IMR-90 (cell line): ENCODE measurements at places on chromosomes 6 and 20. TPM values are rescaled to one million over a fixed set of nuclear protein-coding genes. Genes with fewer than 3 reads are reported as not detected.

Gene TTLL9
- not detected in 2 replicates for polyA plus RNA-seq

Gene PRIM2
- polyA plus RNA-seq, result 7.7 and 11.8 TPM in 2 replicates

Gene PRL
- polyA plus RNA-seq, result not detected in 2 replicates

Gene STK38
- 14.6 and 19.7 TPM in 2 replicates for polyA plus RNA-seq

Gene BFSP1
- polyA plus RNA-seq, result 0.85 and 1.1 TPM in 2 replicates

Gene HMGN3
- 33.5 and 35.5 TPM in 2 replicates for polyA plus RNA-seq

Gene CALHM5
- 2.8 and 3.3 TPM in 2 replicates for polyA plus RNA-seq

Gene LTV1
- 17.9 and 19.0 TPM in 2 replicates for polyA plus RNA-seq

Gene MRPS26
- polyA plus RNA-seq, result 38.6 and 49.5 TPM in 2 replicates

Gene RPP40
- 6.6 and 8.1 TPM in 2 replicates for polyA plus RNA-seq

Gene CCR6
- polyA plus RNA-seq, result not detected in 2 replicates

Gene CTAGE9
- not detected in 2 replicates for polyA plus RNA-seq

DNA sequence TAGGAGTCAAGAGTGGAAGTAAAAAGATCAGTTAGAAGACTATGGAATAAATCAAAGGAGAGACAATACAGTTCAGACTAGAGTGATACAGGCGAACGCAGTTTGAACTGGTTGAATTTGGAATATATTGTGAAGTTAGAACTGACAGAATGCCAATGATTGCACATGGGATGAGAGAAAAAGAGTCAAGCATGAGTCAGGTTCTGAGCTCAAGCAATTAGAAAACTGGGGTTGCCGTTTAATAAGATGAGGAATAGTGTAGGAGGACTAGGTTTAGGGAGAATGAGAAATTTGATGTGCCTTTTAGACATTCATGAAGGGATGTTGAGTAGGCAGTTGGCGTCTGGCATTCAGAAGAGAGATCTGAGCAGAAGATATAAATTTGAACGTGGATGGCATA, 8.0 kb downstream of the RNF217 start:
- peak; percentile 59 for DNase-seq

DNA sequence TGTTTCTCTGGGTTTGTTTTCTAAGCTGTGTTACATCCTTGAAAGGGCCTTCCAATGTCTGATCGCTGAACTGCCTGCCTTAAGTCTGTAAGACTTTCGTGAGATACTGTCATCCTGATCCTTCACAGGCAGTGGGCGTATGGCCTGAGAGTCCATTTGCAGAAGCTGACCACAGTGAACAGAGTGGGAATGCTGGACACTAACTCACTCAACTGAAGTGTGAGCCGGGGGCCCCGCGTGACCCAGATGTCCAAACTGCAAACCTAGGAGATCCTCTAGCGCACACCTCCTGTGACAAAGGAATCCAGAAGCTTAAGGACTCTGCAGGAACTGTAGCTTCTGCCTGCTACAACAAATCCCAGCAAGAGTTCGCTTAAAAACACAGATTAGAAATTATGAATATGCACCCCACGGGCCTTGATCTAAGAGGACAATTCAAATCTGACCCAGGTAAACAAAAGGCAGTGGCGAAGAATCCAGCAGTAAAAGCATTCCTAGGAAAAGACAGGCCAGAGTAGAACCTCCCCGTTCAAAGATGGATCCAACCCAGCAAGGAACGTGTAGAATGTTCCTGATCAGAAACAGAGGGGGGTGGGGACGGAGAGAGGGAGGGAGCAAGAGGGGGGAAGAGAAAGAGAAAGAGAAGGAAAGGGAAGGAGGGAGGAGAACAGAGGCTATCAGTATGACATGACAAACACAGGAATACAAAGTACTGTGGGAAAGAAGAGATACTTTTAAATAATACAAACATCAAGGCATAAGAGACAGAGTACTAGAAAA, 135.0 kb upstream of the AFDN start:
- DNase-seq, result no peak

DNA sequence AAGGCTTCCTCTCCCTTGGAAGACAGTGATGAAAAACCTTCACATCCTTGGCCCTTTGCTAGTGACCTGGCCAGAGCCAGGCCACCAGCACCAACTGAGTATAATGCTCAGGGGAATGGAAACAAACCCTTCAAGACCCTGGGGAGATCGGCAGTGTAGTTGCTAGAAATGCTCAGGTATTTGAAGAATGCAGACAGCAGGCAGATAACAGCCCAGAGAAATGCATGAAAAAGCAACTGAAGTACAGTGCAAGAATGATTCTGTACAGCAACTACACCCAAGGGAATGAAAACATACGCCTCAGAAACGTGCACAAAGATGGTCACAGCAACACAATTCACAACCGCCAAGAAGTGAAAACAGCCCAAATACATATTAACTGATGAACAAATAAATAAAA, 41.1 kb downstream of the PPP1R3G start:
- peak; percentile 60 for DNase-seq

DNA sequence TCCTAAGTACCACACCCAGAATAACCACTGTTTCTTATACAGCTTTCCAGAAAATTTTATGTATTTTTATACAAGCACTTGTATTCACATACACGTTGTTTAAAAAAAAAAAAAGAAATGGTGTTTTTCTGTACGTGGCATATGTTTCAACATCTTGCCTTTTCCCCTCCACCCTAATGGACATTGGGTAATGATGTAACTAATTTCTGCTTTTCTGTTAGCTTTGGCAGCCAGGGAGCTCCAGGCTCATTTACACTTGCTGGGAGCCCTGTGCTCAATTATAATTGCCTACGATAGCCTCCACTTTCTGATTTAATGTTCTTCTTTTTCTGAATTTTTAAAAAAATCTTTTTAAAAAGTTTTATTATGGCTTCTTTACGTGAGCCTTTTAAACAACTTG, 352.4 kb downstream of the UTRN start:
- no peak for DNase-seq

DNA sequence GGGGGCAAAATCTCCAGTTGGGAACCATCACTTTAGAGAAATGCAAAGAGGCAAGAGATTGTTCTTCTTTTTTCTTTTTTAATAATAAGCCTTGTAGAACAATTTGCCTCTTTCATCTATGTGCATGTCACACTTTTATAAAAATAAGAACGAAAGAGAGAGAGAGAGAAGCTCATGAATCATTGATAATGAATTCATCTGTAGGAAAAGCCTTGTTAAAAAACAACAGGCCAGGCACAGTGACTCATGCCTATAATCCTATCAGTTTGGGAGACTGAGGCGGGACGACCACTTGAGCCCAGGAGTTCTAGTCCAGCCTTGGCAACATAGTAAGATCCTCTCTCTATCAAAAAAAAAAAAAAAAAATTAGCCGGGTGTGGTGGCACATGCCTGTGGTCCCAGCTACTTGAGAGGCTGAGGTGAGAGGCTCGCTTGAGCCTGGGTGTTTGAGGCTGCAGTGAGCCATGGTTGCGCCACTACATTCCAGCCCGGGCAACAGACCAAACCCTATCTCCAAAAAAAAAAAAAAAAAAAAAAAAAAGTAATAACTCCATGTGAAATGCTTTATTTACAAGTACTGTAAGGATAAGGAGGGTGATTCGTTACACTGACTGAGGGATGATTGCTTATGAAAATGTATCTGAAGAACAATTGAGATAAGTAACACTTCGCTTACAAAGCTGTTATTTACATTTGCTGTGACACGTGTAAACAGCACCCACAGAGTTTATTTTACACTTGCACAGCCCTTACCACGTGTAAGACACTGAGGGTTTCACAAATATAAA, 6.0 kb downstream of the CCN5 start:
- DNase-seq, result peak; percentile 77

DNA sequence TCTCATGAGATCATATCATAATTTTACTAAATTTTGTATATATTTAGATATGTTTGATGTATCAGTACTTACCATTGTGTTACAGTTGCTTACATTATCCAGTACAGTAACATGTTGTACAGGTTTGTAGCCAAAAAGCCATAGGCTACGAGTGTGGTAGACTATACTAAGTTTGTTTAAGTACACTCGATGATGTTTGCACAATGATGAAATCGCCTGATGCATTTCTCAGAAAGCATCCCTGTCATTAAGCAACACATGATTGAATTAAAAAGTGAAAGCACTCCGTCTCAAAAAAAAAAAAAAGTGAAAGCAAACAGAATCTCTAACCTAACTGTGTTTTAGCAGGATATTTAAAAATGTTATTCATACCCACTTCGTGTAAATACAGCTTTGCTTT, 104.9 kb upstream of the TFAP2D start:
- no peak for DNase-seq

DNA sequence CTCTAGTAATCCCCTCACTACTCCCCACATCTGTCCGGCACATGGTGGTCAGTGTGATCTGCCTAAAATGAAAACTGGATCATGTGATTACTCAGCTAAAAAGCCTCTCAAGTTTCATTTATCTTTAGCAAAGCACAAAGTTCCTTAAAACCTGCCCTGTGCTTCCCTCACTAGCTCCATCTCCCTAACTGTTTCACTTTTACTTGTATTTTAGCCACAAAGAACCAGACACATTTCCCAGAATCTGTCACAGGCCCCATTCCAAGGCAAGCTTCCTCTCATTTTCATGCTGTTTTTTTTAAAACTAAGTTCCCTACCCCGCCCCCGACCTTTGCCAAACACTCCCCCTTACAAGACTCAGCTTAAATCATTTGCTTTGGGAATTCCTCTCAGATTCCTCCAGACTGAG, 8.9 kb upstream of the IGF2R start:
- DNase-seq, result peak; percentile 58

DNA sequence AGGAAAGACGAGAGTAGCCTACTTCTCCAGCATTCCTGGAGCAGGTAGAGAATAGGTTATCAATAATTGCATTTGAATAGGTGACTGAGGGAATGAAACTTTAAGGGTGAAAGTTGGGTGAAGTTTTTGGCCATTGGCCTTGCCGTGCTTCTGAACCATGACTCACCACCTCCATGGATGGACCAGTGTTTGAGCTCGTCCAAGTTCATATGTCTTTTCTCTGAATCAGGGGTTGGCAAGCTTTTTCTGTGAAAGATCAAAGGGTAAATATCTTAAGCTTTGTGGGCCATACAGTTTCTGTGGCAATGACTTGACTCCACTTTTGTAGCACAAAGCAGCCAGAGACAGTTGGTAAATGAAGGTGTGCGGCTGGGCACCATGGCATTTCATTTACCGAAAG, 31.8 kb downstream of the SNRNP48 start:
- peak; percentile 35 for DNase-seq

DNA sequence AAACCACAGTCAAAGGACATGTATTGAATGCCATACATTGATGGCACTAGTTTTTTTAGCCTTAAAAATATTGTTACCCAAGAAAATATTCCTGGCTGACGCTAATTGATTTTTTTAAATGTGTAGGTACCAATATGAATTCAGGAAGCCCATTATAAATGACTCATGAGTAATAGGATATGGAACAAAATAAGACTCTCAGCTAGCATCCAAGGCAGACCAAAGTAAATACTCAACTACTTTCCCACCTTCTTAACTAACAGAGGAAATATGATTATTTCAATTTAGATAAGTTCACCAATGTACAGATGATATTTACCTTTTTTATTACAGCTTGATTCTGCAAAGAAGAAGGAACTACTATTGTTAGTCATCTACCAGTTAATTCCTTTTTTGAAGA, 43.2 kb upstream of the TXNDC5 start:
- DNase-seq, result no peak

DNA sequence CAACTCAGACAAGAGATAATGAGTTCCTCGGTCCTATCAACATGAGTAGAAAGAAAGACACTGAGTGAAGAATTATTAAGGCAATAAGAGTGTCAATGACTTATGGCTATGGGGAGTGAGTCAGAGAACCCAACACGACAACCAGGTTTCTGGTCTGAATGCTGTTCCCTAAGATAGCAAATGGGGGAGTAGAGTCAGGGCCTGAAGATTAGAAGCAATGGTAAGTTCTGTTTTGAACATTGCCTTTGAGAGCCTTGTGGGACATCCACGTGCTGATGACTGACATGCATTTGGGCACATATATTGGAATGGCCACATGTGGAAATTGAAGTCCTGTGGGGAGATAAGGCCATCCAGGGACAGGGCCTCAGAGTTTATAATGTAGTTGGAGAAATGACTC, 254.4 kb upstream of the TCF21 start:
- no peak for DNase-seq

- DNase-seq, result no peak
Measured at GRCh38 chr6:141301779-141302178, 830.9 kb upstream of the GJE1 start.

GRCh38 chr20:16749573-16749972, 1.4 kb downstream of the OTOR start:
- no peak for DNase-seq

GRCh38 chr6:157996918-157997702, 15.4 kb downstream of the SYNJ2 start:
- DNase-seq, result no peak

GRCh38 chr20:9955646-9956045, 79.1 kb upstream of the ANKEF1 start:
- no peak for DNase-seq

DNA sequence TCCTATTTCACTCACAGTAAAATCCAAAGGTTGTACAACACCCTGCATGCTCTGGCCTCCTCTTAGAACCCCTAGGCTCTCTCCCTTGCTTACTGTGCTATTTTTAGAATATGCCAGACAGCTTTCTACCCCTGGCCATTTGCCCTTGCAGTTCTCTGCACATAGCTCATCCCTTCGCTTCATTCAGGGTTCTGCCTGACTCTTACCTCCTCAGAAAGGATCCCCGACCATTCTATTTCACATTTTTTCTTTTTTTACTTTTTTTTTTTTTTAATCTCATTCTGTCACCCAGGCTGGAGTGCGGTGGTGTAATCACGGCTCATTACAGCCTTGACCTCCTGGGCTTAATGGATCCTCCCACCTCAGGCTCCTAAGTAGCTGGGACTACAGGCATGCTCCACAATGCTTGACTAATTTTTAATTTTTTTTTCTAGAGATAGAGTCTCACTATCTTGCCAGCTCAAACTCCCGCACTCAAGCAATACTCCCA, 33.6 kb downstream of the COMMD7 start:
- DNase-seq, result peak; percentile 17

- DNase-seq, result no peak
Measured at GRCh38 chr6:4189249-4189648, 53.9 kb upstream of the ECI2 start.

DNA sequence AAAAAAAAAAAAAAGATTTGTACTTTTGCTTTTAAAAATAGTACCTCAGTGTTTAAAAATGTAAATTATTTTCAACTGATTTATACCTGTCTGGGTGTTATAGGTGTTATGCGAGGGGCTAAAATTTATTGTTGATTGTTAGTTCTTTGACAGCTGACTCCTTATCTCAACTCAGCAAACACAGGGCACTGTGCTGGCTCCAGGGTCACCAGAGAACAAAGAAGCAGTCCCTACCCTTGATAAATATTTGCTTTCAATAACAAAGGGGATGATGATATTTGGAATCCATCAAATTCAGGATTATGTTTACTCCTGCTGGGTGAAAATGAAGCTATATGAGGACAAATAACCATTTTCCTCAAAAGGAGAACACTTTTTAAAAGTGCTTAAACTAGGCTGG, 34.2 kb upstream of the KAT14 start:
- DNase-seq, result no peak

DNA sequence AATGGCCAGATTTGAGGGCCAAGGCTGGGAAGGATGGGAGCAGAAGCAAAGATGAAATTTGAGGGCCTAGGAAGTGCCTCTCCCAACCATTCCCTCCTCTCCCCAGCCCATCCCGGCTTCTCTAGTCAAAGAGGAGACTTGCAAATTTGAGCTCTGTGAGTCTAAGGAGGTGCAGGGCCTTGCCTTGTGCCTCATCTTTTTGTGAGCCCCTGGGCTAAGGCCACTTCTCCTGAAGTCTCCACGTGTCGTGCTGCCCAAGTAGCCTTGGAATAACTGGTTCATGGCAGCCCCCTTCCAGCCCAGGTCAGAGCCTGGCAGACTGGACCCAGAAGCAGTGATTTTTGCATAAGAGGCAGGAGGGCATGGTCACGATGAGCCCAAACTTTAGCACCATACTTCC, 6.7 kb downstream of the PTGIS start:
- DNase-seq, result no peak

GRCh38 chr20:31781945-31782344, 37.2 kb upstream of the MYLK2 start:
- peak; percentile 56 for DNase-seq
